T-helper 1 cell treated with Interleukin-12 subunit alpha and Interleukin-12 subunit beta and Interleukin-4 antibody, amounts not matched to agents 30 ng/mL and 1 ng/mL, for 36 hours (primary cell): ENCODE measurements at places on chromosomes 1 and 21. TPM values are rescaled to one million over a fixed set of nuclear protein-coding genes. Genes with fewer than 3 reads are reported as not detected.

CELA3A gene
- not detected in 2 replicates for total RNA-seq

VWA1 gene
- 1.6 and 2.0 TPM in 2 replicates for total RNA-seq

TMOD4 gene
- total RNA-seq, result 2.7 and 4.5 TPM in 2 replicates

ADAMTS5 gene
- total RNA-seq, result not detected in 2 replicates

GPR52 gene
- 4.4 and 4.7 TPM in 2 replicates for total RNA-seq

HCRTR1 gene
- total RNA-seq, result not detected in 2 replicates

PLD5 gene
- total RNA-seq, result not detected in 2 replicates

HECTD3 gene
- 44.6 and 45.6 TPM in 2 replicates for total RNA-seq

MAP10 gene
- total RNA-seq, result 4.0 and 4.5 TPM in 2 replicates

AMIGO1 gene
- total RNA-seq, result 1.1 and 1.2 TPM in 2 replicates

SMAP2 gene
- 235 and 239 TPM in 2 replicates for total RNA-seq

CNIH3 gene
- total RNA-seq, result 1.3 and 2.0 TPM in 2 replicates

C1orf74 gene
- 1.6 and 2.0 TPM in 2 replicates for total RNA-seq

KRTAP7-1 gene
- not detected in 2 replicates for total RNA-seq

F3 gene
- total RNA-seq, result 0.17 TPM in 1 of 2 replicates, not detected in the other

ERVH48-1 gene
- 0.54 and 0.59 TPM in 2 replicates for total RNA-seq

CYP4A22 gene
- not detected in 2 replicates for total RNA-seq

AK4 gene
- 56.5 and 58.0 TPM in 2 replicates for total RNA-seq

GLMN gene
- 26.3 and 28.9 TPM in 2 replicates for total RNA-seq

IGSF9 gene
- not detected in 2 replicates for total RNA-seq

SLAMF9 gene
- total RNA-seq, result not detected in 2 replicates

AVPR1B gene
- not detected in 2 replicates for total RNA-seq

SIM2 gene
- 0.22 and 0.44 TPM in 2 replicates for total RNA-seq

AMY1A gene
- total RNA-seq, result not detected in 2 replicates

INSRR gene
- total RNA-seq, result 0.63 and 0.81 TPM in 2 replicates

IQGAP3 gene
- 9.6 and 11.6 TPM in 2 replicates for total RNA-seq

MXRA8 gene
- total RNA-seq, result 0.25 and 0.27 TPM in 2 replicates

CRNN gene
- total RNA-seq, result not detected in 2 replicates

CRP gene
- not detected in 2 replicates for total RNA-seq
